ENCODE measurements at places on chromosomes 4 and X.

DNA sequence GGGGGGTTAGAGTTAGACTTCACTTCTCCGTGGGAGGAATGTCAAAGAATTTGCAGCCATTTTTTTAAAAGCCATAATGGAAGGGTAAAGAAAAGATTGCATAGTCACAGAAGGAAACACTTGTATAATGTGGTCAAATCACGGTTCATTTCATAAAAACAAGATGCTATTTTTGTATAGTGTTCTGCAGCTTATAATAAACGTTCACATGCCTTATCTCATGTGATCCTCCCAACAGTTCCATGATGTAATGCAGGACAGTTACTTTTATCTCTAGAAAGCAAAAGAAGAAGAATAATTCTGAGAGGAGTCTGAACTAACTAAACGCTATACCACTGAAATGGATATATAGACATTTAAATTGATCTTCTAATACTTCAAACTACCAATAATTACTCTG lies 71.3 kb upstream of the CAMK2D start:
- peak; percentile 41 for DNase-seq

- no peak for DNase-seq
Measured at GRCh38 chr4:105415281-105415744, 58.5 kb downstream of the PPA2 start.

- DNase-seq = no peak
Measured at GRCh38 chr4:88226143-88226542, 58.2 kb downstream of the PPM1K start.

DNA sequence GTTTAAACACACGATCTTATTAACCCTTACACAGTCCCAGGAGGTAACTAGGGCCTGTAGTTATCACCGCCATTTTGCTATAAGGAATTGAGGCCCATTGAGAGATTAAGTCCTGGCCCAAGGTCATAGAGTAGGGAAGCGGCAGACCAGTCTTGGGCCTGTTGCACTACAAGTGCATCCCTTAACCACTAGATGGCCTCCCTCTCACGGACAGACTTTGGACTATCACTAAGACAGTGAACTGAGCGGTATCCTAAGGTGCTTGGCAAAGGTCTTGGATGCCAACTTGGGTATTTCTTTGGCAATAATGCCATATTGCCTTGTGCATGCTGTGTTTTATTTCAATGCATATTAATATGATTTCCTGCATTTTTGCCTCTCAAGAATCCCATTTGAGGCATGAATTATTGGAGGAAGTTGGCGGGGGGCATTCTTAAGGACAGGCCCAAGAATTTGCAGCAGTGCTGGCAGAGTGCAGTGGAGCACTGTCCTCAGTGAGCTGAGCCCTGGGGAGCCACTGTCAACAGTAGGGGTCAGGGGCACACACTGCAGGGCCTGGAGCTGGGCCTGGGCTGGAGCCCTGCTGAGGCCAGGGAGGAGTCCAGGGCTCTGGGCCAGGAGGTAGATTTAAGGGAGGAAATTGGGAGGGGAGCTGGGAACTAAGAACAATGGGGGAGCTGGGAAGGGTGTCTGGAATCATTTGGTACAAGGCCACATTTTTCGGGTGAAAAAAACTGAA lies 147.4 kb downstream of the SMIM20 start:
- no peak for DNase-seq

- no peak for DNase-seq
Measured at GRCh38 chr4:40559585-40560465, 69.8 kb downstream of the RBM47 start.
